Activated CD4-positive, alpha-beta T cell treated with anti-CD3 and anti-CD28 coated beads, Interleukin-2, amount 50 U/mL, for 24 hours (primary cell): ENCODE measurements at places on chromosomes 1 and 21.

DNA sequence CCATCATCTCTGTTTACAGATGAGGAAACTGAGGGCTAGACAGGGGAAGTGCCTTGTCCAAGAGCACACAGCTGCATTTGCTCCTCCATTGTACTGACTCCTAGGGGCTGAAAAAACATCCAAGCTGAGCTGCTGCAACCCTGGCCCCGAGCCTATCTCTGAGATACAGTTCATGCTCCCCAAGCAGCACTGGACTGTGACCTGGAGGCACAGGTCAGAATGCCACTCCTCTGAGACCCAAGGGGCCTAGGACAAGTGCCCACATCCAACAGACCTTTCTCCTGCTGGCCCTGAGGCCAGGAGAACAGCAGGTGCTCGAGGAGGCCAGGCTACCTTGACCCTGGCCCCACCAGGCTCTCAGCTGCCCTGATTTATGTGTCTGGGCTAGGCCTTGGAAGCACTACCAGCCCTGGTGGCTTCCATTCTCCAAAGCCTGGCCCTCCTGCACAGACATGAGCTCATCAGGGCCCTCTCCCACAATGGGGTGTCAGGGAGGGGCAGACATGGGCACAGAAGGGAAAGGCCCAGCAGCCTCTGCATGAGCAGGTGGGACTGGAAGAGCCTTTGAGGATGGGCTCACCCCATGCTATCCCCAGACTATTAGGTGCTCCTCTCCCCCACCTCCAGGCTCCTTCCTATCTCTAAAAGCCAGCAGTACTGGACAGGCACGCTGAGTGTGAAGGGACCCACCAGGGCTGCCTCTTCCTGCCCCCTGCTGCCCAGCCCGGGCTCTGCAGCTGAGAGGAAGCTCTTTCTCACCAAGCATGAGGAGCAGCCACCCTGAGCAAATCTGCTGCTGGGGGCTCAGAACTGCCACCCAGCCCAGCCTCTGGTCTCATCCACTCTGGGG lies 18.8 kb downstream of the ADGRB2 start:
- no peak for DNase-seq

GRCh38 chr1:37189111-37189510 lies 154.8 kb upstream of the GRIK3 start:
- no peak for DNase-seq

DNA sequence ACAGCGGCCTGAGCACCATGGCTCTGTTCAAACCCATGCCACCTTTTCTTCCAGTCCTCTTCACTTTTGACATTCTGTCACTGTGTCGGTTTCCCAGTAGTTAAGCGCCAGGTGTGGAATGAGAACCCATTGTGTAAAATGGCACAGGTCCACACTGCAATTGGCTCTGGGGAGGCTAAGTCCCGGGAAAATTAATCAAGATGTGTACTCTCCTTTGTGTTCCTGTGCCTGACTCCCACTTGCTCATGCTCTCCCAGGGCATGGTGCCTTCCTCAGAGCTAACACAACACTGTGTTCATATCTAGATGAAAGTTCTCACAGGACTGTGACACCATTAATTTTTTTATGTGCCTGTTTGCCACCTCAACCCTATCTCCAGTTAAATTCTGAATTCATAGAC lies 59.0 kb upstream of the BTG3 start:
- no peak for DNase-seq

DNA sequence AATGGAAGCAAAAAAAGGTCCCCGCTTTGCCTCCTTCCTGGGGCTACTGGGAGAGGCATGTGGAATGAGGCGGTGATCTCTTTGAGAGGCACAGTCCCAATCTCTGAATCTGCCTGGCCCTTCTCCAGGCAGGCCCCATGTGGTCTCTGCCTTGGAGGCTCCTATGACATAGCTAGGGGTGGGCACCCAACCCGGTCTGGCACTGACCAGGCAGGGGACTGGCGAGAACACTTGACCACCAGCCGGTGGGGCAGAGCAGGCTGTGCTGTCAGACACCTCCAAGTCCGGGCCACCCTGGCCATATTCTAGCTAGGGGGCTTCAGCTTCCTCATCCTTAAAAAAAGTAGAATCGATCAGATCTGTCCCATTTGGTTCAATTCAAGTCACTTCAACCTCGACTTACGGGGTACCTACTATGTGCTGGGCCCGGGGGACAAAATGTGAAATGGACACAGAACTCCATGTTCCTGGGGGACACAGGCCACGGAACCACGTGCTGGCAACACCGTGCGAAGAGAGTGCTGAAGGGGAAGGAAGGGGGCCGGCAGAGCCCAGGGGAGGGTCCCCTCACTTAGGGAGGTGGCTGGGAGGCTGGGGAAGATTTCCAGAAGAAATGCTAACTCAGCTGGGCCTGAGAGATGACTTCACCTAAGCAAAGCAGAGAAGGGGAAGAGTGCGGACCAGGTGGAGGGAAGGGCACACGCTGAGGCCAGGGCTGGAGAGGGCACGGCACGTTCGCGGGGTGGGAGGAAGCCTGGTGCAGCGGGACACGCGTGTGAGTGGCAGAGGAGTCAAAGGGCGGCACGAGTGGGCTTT lies 33.3 kb downstream of the HSPG2 start:
- DNase-seq = no peak

DNA sequence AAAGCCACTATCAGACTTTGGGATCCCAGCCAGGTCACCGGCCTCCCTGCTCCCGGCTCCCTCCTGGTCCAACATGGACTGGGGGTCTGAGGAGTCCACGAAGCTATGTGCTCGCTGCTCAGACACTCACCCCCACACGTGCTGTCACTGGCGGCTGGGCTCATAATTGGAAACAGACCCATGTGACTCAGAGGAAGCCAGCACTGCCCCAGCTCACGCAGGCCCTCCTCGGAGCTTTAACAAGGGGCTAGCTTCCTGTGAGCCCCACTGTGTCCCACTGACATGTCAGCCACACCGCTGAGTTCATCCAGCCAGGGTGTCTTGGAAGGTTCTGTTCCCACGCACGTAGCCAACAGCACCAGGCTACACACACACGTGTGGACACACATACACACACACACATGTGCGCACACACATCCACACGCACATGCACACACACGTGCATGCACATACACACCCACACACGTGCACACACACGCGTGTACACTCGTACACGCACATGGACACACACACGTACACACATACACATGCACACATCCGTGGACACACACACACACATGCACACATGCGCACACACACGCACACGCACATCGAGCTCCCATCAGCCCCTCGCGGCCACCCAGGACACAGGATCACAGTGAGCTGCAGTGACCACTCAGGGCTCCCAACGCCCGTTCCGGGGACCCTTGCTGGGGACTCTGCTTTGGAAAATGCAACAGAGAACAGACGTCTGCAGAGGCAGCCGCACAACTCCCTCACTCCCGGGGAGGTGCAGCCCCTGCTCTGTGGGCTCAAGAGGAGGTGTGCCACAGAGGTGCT lies 18.4 kb upstream of the COL6A2 start:
- DNase-seq = no peak

DNA sequence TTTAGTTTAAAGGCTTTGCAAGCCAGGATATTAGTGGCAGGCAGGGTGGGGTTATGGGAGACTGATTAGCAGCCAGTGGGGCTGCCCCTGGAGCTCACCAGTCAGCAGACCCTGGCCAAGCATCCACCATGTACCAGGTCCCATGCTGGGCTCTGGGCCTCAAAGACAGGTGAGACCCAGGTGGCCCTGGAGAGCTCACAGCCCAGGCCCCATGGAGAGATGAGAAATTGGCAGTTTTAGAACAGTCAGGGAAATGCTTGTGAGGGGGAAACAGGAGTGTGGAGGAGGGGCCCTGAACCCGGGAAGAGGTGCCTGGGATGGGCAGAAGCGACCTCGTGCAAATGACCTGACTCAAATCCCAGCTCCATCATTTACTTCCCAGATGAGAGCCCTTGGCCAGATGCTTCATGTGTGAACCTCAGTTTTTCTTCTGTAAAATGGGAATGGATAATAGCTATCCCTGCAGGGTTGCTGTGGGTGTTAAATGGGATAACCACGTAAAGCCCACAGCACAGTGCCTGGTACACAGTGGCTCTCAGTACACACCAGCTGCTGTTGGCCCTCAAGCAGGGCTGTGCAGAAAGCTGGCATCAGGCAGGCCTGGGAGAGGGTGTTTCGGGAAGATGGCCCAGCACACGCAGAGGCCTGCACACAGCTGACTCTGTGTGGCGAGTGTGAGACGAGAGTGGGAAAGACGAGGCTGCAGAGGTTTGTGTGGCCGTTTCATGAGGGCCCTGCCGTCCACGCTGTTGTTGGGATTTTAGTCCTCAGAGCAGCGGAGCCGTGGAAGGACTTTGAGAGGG lies 518.5 kb downstream of the PTPRU start:
- no peak for DNase-seq

GRCh38 chr1:84698151-84699110 lies 8.2 kb upstream of the SSX2IP start:
- DNase-seq = no peak

DNA sequence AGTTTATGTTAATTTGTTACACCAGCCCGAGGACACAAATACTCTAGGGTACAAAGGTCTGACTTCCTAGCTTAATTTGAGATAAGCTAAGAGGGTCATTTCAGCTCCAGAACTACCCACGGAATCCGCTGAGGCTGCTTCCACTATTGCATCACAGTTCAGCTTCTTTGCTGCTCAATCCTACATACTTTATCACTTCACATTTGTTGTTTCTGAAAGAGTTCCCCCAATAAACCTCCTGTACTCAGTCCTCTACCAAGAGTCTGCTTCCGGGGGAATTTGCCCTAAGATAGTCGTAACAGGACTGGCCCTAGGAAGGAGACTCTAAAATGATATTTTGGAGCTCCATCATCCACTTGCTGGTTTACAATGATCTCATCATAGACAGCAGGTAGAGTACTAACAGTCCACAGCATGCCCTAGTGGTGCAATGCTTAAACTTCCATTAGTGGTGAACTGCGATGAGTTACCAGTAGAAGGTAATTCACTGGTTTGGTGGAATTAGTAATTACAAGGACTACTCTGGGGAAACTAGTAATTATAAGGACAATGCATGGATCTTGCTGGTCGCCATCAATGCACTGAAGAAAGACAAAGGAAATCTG lies 229.3 kb downstream of the USH2A start:
- DNase-seq = no peak

DNA sequence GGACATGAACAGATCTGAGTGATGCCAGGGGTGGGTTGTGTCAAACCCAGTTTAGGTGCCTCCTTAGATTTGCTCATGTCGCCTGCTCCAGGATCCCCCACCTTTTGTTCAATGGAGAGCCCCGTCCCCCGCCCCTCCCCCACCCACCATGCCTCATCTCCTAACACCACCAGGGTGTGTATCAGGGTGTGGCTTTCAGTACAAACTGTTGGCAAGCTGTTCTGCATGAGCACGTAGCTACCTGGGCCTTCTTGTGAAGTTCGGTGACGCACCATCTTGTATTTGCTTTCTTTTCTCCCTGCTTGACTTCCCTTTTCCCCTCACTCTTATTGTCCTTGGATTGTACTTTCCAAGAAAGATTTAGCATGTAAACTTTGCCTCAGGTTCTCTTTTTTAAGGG lies 94.8 kb downstream of the EBNA1BP2 start:
- no peak for DNase-seq

GRCh38 chr1:230139315-230139714 lies 72.3 kb downstream of the GALNT2 start:
- no peak for DNase-seq

DNA sequence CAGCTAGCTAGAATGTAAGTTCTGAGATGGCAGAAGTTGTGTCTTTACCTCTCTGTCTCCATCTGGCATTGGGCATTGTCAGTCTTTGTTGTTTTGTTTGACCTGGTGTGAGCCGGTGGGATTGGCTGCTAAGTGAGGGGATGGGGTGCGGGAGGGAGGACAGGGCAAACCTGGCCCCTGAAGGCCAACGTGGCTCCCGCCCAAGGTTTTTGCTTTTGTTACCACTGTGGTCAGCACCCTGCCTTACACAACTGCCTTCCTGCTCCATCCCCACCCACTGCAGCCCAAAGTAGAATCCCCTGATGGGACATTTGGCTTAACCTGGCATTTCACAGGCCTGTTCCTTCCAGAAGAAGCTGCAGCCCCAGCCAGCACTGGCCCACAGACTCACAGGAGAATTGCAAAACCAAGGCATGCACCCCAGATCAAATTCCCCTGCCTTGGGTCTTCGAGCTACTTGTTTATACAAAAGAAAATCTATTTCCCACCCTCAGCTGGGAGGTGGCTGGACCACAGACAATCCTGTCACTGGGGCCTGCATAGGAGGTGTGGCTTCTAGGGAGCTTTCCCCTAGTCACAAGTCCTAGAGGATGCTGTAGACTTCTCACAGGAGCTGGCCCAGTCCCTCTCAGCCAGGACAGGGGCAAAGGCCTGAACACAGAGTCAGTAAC lies 147.5 kb downstream of the TRABD2B start:
- DNase-seq = no peak

GRCh38 chr1:211742889-211743529 lies 67.6 kb upstream of the NEK2 start:
- no peak for DNase-seq

- DNase-seq = no peak
Measured at GRCh38 chr1:15662477-15662876, 21.6 kb upstream of the PLEKHM2 start.

DNA sequence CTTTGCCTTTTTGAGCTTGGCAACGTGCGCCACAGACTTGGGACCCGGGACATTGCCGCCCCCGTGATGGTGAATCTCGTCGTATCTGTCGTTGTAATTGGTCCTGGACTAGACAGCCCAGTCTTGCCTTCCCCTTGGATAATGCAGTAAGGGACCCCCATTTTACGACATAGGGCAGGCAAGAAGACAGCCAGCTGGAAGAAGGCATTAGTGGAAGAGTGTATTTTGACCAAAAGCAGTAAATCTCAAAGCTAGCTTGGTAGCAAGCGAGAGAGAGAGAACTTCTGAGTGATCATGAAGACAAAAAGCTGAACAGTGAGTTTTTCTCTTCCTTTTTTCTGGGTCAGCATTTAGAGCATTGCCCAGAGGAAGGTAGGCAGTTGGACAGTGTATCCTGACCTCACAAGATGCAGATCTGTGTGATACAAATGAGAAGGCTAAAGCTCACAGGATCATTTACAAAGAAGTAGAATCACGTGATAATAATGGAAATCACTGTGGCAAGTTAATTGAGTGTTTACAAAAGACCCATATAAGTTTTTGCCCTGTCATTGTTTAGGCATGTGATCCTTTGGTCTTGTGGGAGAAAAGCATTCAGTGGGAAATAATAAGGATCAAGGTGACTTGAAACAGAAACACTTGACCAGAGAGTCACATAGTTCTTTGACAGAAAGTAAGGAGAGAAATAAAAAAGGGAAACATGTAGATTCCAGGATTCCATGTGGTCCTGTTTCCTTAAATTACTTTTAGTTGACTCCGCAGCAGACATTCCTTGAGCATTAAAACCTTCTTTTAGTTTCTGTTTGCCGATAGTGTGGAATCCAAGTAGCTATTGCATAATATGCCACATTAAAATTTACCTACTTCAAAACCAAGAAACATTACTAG lies 66.3 kb downstream of the CNST start:
- DNase-seq = no peak

DNA sequence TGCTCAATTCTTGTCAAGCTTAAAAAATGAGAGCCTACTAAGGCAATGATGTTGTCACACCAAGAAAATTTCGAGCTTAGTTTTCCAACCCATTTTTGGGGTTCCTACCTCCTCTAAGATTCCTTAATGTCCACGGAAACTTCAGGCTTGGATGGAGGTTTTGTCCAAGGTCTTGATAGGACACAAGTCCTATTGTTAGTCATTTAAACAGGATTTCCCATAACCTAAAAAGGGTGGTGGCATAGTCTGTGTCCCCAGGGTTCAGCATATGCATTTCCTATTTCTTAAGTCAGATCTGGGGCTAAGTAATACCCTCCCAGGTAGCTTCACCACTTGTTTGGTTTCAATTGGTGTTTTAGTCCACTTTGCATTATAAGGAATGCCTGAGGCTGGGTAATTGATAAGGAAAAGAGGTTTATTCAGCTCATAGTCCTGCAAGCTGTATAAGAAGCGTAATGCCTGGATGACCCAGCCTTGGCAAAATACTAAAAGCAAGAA lies 10.9 kb upstream of the PADI2 start:
- DNase-seq = no peak
